Activated CD8-positive, alpha-beta memory T cell treated with anti-CD3 and anti-CD28 coated beads for 24 hours (primary cell): ENCODE measurements at places on chromosomes 3 and 15.
A peak's percentile ranks its signal among the peaks of the same experiment; 100 is the strongest.

GRCh38 chr3:166282931-166283330 lies 445.7 kb upstream of the BCHE start:
- DNase-seq = no peak

GRCh38 chr3:185401319-185401955 lies 38.5 kb downstream of the MAP3K13 start:
- DNase-seq = no peak

- no peak for DNase-seq
Observed at GRCh38 chr3:63954182-63954581, 42.0 kb upstream of the SCAANT1 start.

DNA sequence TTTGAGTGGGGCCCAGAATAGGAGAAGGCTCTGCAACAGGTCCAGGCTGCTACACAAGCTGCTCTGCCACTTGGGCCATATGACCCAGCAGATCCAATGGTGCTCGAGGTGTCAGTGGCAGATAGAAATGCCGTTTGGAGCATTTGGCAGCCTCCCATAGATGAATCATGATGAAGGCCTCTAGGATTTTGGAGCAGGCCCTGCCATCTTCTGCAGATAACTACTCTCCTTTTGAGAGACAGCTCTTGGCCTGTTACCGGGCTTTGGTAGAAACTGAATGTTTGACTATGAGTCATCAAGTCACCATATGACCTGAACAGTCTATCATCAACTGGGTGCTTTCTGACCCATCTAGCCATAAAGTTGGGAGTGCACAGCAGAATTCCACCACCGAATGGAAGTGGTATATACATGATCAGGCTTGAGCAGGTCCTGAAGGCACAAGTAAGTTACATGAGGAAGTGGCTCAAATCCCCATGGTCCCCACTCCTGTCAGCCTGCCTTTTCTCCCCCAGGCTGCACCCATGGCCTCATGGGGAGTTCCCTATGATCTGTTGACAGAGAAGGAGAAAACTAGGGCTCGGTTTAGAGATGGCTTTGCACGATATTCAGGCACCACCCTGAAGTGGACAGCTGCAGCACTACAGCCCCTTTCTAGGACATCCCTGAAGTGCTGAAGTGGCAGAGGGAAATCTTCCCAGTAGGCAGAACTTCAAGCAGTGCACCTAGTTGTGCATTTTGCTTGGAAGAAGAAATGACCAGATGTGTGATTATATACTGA lies 971.4 kb downstream of the MCTP2 start:
- DNase-seq = no peak

DNA sequence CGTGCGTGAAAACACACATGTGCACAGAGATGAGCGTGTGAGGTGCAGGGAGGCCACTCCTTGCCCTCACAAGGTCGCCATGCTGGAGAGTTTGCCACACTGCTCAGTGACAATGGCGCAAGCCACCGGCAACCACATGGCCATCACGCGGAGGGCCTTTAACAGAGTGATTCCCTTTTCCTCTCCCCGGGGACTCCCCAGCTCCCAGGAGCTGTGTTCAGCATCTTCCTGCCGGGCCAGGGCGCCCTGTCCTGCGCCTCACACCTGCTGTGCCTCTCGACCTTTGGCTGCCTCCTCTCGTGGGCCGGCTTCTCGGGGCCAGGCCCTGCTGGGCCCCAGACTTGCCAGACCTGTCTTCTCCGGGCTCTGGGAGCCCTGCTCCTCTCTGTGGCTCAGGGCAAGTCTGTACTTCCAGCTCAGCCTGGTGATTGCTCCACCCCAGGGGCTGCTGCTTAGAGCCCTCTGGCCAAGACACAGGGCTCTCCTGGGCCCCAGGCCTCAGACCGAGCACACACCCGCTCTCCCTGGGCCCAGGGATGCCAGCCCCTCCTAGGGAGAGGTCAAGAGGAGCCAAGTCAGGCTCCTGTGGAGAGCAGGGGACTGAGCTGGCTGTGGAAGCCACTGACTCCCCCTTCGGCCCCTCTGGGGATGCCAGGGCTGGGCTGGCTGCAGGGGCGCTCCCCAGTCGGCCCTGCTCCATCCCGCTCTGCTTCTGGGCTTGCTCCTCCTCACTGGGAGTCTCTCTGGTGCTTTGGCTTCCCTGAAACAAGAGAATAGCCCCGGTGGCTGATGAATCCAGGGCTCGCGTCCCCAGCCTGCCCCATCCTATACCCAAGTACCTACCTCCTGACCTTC lies 5.6 kb downstream of the CCDC9B start:
- DNase-seq = no peak

- DNase-seq = no peak
Observed at GRCh38 chr3:188214442-188214841, 60.5 kb downstream of the LPP start.

DNA sequence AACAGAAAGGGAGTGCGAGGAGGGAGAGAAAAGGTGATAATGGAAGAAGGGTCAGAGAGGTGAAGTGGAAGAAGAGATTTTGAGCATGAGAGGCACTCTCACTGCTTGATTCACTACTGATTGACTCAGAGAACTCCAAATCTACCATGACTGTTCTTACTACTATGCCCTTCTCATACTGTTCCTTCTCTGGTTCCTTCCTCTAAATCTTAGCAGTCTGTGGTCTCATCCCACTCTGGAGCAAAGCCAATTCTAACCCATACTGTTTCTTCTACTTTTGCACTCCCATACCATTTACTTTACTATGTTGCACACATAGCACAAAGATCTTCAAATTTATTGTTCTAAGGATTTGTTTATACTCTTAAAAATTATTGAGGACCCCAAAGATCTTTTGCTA lies 100.8 kb downstream of the DTWD1 start:
- DNase-seq = no peak

DNA sequence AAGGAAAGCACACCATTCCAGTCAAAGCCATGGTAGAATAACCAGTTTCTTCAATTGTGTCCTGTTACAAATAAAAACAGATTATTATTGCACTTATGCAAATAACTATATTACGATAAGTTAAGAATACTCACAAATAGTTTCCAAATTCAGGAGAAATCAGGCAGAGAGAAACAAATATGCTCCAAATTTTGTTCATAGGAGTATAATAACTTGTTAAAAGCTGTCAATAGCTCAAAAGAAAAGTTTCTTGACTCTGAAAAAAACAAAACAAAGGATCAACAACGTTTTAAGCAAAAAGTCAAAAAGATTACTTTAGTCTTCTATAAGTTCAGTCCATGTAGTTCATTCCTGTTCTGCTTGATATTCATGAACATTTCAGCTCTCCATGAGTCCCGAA lies 59.7 kb upstream of the BDH1 start:
- no peak for DNase-seq

DNA sequence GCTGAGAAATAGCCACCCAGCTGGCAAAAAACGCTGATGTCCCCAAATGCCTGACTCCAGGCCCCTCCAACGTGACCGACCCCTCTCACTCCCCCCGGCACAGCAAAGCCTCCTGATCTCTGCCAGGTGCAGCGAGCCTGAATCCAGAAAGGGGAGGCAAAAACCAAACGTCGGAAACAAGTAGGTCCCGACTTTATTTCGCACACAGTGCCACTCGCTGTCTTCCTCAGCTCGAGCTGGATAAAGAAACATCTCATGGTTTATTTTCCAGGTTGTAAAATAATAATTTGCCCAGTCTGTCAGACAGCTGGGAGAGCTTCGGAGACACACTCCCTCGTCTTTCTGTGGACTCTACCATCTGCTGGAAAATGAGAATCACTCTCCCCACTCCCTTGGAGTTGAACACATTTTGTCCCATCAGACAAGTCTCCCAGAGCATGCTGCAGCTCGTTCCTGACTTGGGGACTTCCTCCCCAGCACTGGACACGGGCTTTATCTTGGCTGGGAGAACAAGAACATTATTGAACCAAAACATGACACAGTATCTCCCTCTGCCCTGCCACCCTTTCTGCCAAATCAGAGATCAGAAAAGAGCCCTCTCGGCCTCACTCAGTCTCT lies 142.8 kb downstream of the NUP210 start:
- no peak for DNase-seq

DNA sequence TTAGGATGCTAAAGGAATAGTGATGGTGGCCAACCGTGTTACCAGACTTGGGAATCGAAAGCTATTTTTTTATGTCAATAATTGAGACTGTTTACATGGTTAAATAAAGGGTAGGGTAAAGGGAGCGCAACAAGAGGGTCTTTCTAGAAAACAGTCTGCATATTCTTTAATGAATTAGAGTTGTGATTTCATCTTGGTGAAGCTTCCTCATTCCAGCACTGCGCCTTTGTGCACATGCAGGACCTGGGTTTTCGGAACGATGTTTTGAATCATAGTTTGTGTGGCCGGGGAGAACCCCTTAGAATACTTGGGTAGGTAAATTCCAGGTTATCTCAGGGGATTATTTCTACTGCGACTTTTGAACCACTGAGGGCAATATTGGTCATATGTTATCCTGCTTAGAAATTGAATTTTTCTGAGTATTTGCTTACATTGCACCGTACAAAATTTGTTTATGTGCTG lies 1.3 kb downstream of the PIK3CA start:
- peak; percentile 65 for DNase-seq
